NCI-H2029 (cell line): ENCODE measurements at places on chromosomes 4 and X.

- DNase-seq, result peak; percentile 3
Observed at GRCh38 chr4:8303485-8304281, 34.1 kb downstream of the HTRA3 start.

- DNase-seq, result no peak
Observed at GRCh38 chr4:83454686-83455085, 937 bp downstream of the HELQ start.

- DNase-seq, result no peak
Observed at GRCh38 chr4:173237762-173238161, 69.2 kb downstream of the GALNT7 start.

DNA sequence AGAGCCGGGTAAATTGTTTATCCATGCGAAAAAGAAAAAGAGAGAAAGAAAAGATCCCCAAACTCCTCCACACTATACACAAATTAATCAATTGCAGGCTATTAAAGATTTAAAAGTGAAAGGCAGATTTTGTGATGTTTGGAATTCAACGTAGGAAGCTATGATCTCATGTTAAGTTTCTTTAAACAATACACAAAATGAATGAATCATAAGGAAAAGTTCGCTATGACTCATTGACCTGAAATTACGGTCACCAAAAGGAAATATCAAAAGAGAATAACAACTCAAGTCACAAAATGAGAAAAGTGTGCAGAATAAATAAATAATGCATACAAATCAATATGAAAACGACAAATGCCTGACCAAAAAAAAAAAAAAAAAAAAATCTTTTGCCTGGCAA is 28.6 kb downstream of the CLNK start:
- no peak for DNase-seq

DNA sequence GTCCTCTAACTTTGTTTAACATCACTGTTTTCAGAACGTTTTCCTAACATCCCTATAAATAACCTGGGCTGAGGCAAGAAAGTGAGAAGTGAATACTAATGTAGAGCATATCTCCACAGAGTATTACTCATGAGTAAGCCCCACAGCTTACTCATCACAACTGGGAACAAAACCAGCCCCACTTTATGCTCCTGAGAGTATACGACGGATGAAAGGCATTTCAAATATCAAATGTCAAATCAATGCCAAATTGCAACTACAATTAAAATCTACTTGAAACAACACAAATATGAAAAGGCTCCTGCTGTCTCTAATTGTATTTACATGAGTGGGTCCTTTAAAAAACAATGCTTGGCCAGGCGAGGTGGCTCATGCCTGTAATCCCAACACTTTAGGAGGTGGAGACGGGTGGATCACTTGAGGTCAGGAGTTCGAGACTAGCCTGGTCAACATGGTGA is 41.2 kb downstream of the SH3RF1 start:
- peak; percentile 71 for DNase-seq

- DNase-seq, result no peak
Observed at GRCh38 chrX:39631276-39632229, 466.2 kb downstream of the BCOR start.

- DNase-seq, result no peak
Observed at GRCh38 chrX:49174723-49175122, 3.0 kb downstream of the PLP2 start.

DNA sequence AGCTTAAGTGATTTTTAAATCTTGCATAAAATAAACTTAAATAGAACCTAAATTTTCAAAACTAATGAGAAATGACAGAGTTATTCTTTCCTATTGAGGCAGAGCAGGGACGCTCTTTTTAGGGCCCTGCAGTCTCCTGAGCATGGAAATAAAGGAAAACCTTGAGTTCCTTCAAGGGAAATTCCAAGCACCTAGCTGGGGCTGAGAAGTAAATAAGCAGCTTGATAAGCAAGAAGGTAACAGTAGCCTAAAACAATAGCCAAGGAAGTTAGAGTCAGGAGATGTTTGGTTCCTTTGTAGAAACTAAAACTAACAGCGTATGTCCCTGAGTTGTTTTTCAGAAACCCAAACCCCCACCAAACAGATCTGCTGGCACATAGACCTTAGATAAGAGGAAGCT is 174.6 kb downstream of the COL25A1 start:
- no peak for DNase-seq

GRCh38 chrX:128929271-128930057 is 593.8 kb downstream of the SMARCA1 start:
- peak; percentile 69 for DNase-seq

GRCh38 chrX:115968436-115969252 is 201.9 kb upstream of the AGTR2 start:
- DNase-seq, result no peak

DNA sequence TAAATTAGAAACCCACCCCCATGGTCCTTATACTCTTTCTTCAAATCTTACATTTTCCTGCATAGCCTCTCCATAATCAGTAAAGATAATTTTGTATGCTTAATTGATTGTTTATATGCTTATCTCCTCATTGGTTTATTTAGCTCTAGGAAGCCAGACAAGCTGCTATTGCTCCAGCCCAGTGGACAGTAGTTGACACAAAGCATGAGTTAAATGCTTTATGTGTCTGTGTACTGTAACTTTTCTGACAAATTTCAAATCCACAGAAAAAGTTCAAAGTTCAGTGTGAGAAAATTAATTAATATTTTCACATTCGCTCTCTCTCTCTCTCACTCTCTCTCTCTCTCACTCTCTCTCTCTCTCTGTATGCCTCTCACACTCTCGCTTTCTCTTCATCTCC is 181.7 kb downstream of the GABRB1 start:
- no peak for DNase-seq

DNA sequence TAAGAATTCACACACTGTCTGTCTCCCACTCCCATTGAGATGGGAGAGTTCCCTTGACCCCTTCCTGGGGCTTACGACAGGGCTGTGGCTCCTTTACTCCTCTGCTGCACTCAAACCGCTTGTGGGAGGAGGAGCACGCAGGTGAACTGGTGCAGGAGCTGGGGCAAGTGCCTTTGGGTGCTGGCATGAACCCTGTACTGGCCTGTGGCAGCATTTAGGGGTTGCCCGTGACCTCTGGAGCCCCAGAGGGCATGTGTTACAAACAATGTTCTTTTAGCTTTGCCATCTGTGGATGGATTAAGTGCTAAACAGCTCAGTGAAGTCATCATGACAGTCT is 21.8 kb upstream of the FTHL17 start:
- no peak for DNase-seq

- DNase-seq, result no peak
Observed at GRCh38 chr4:182018691-182019090, 224.5 kb upstream of the TENM3 start.

DNA sequence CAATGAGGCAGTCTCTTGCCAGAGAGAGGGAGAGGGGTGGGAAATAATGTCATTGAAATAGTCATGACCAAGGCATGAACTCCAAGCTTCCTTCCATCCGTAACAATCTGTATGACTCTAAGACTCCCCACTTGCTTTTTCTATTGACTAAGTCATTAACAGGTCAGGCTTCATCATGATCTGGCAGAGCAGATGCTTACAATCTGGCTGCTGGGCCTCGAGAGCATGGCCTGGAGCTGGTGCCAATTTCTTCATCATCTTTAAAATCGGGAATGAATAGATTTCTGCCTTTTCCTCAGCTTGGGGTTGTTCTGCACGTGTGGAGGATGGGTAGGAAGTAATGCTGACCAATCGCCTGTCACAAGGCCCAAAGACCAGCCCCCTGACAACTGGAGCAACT is 280.6 kb upstream of the CLNK start:
- no peak for DNase-seq

DNA sequence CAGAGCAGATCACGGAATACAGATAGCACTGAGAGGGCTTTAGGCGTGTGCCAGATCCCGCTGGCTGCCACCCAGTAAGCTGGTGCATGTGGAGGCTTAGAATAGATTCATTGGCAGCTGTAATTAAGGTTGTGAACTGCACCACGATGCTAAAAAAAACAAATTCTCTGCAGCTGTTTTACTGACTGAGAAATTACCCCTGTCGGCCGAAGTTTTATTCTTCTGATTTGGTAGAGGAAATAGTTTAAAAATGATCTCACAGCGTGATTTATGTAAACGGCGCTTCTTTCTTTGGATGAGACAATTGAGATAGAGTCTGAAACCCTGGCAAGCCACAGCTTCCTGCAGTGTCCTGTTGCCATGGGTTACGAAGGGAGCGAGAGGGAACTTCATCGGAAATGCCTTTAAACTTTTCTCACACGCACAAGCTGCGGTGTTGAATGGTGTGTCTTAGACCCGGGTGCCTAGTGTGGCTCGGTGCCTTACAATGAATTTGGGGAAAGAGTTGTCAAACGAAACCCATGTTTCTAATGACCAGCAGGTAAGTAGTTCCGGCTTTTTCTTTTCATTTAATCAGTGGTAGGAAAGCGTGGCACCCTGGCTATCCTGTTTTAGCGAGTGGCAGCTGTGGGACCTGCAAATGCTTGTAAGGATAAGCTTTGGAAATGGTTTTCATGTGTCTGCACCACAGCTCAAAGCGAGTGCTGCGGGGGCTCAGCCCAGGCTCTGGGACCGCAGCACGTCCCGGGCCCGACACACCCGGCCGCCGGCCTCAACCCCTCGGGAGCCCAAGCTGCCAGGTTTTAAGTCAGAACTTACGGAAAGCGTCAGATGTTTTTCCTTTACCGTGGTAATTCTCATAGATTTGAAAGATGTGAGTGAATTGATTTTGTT is 71.7 kb upstream of the HGFAC start:
- peak; percentile 8 for DNase-seq

DNA sequence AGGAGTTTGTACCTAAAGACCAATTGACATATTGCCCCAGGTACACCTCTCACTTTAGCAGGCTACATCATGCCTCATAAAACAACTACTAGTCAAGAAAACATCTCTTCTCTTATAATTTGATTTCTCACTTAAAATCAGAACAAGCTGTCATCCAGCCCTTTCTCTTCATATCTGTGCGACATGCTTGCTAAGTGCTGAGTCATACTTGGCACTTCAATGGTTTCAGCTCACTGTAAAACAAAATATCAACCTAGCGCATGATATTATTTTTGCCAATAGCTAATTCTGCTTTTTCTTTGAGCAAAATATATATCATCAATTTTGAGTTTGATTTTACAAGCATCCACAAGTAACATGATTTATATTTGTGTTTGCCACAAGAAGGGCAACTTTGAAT is 27.9 kb upstream of the FUNDC1 start:
- DNase-seq, result no peak

DNA sequence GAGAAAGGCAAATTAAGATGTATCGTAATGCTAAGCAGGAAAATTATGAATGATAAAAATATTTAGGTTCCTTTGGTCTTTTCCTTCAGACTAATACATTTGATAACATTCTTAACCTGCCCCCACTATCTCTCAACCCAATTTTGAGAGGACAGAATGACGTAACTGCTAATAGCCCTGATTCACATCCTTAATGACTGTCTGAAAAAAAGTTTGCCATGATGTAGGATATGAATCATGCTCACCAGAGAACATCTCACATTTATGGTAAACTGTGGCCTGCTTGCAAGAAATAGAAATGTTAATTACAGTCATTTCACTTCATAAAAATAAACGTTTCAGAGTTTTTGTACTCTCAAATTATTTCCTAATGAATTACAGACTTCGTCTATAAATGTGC is 128.0 kb upstream of the VEGFC start:
- DNase-seq, result no peak

- no peak for DNase-seq
Observed at GRCh38 chrX:53717205-53717604, 30.7 kb upstream of the HUWE1 start.

- DNase-seq, result no peak
Observed at GRCh38 chr4:184385705-184386141, 88.6 kb downstream of the IRF2 start.

DNA sequence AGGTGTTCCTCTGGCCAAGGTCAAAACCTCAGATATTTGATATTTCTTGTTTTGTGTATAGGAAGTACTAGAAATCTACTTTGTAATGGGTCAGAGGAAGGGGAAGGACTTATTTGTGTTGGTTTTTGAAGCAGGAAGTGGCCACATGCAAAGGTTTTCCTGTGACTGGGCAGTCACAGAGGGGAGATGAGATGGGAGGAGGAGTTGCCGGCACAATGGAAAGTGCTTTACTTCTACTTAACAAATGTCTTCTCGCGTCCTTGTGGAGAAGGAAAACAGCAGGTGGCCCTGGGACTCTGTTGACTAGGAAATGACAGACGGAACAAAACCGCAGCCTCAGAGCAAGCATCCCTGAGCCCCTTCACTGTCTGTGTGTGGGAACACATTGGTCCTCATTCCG is 46.6 kb downstream of the SHROOM2 start:
- peak; percentile 4 for DNase-seq

- no peak for DNase-seq
Observed at GRCh38 chr4:122731676-122732075, 828 bp upstream of the BBS12 start.

DNA sequence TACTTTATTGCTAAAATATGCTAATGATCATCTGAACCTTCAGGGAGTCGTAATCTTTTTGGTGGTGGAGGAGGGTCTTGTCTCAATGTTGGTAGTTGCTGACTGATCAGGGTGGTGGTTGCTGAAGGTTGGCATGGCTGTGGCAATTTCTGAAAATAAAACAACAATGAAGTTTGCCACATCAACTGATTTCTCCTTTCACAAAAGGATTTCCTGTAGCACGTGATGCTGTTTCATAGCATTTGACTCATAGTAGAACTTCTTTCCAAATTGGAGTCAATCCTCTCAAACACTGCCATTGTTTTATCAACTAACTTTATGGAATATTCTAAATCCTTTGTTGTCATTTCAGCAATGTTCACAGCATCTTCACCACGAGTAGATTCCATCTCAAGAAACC is 19.3 kb downstream of the DDIT4L start:
- no peak for DNase-seq

DNA sequence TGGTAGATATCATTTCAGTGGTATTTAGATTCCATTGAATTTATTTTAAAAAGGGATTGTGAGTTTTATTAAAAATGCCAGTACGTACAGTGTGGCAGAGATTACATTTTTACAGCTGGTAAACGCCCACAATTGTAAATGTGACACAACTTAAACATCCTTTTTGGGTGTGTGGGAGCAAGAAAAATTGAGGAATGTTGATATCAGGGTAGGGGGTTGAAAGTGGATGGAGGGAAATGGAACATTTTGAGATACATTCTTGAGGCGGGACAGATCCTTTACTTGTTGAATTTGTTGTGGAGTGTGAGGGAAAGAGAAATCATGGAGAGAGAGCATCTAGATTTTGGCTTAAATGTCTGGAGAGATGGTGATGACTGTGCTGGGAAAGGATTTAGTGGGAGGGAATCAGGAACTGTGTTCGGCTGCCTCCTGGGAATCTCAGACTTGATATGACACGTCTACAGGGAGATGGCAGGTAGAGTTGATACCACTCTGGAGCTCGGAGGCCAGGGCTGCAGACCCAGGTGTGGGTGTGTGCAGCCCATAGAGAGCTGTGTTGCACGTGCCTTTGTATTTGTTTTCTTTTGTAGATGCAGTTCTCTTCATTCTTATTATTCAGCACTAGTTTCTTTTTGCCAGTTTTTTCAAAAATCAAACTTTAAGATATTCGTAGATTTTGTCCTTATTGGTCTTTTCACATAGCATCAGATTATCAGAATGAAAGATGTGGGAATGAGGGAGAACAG is 10.8 kb downstream of the TMEM131L start:
- DNase-seq, result no peak
